ENCODE measurements at places on chromosomes 13 and 19.
A peak's percentile ranks its signal among the peaks of the same experiment; 100 is the strongest.

DNA sequence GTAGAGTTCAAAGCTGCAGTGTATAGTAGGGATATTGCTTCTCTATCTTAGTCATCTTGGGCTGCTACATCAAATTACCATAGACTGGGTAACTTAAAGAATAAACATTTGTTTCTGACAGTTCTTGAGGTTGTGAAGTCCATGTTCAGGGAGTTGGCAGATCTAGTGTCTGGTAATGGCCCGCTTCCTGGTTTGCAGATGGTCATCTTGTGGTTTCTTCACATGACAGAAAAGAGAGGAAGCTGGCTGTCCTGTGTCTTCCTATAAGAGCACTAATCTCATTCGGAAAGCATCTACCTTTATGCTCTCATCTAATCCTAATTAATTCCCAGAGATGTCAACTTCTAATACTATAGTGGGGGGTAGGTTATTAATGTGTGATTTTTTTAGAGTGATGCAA lies 6.2 kb downstream of the ZNF763 start:
- DNase-seq: no peak

DNA sequence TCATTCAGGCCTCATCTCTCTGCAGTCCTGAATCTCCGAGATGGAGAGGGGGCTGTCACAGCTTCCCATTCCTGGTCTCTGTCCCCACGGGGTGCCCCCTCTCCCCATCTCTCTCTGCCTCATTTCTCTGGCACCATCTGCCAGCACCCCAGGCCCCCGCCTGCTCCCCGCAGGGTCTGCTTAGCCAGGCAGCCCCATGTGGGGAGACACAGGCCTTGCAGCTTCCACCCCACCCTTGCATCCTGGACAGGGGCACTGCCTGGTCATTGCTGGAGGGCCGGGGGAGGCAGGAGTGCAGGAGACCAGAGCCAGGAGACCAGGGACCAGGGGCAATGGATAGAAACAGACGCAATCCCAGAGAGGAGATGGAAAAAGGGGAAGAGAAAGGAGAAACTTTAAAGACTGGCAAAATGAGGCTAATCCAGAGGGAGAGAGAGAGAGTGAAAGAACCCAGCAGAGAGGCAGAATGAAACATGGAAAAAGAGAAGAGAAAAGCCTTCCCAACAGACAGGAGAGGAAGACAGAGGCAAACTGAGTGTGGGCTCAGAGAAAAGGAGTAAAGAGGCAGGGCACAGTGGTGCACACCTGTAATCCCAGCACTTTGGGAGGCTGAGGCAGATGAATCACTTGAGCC lies 8.8 kb upstream of the GIPR start:
- DNase-seq: no peak

GRCh38 chr13:23867027-23867491 lies 22.1 kb downstream of the MIPEP start:
- DNase-seq: no peak

DNA sequence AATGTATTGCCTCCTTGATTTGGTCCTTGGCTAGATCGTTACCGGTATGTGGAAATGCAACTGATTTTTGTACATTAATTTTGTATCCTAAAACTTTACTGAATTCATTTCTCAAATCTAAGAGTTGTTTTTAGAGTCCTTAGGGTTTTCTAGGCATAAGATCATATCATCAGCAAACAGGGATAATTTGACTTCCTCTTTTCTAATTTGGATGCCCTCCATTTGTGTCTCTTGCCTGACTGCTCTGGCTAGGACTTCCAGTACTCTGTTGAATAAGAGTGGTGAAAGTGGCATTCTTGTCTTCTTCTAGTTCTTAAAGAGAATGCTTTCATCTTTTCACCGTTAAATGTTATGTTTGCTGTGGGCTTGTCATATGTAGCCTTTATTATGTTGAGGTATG lies 12.0 kb upstream of the CYP2A13 start:
- DNase-seq: no peak

- no peak for DNase-seq
Measured at GRCh38 chr19:41933693-41934426, 5.6 kb upstream of the ERFL start.

DNA sequence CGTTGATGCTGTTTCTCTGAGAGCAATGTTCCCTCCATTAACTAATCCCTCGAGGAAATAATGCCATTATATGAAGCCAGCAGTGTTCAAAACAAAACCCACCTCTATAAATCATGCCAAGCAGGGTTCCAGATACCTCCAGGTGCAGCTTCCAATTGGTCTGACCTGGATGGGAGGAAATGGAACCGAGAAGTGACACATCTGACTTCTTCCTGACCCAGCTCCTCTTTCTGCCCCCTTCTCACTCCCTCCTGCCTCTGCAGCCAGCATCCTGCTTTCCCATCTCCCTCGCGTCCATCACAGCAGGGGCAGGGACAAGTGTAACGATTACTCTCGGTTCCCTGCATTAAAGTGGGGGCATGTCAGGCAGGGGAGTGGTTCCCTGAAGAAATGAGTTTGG lies 37.5 kb downstream of the HSPH1 start:
- DNase-seq: no peak

DNA sequence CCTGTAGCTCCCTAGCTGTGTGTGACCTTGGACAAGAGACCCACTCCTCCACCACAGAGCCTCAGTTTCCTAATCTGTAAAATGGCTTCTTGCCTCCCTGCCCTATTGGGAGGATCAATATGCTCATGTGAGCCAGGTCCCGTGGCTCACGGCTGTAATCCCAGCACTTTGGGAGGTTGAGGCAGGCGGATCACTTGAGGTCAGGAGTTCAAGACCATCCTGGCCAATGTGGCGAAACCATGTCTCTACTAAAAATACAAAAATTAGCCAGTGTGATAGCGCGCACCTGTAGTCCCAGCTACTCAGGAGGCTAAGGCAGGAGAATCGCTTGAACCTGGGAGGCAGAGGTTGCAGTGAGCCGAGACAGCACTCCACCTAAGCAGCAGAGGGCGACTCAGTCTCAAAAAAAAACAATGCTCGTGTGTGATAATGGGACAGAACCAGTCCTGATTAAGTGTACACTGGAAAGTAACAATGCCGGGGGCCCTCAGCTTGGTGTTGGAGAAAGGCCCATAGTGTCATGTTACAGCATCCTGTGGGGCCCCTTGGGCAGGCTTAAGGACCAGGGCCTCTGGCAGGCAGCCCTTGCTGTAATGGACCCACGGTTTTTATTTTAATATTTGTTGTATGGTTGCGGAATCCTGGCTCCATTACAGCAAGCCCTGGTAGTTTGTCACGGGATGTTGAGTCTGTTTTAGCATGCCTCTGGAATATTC lies 6.8 kb downstream of the RPS11 start:
- no peak for DNase-seq

GRCh38 chr13:82833923-82834322 lies 1048.4 kb downstream of the SLITRK1 start:
- no peak for DNase-seq

DNA sequence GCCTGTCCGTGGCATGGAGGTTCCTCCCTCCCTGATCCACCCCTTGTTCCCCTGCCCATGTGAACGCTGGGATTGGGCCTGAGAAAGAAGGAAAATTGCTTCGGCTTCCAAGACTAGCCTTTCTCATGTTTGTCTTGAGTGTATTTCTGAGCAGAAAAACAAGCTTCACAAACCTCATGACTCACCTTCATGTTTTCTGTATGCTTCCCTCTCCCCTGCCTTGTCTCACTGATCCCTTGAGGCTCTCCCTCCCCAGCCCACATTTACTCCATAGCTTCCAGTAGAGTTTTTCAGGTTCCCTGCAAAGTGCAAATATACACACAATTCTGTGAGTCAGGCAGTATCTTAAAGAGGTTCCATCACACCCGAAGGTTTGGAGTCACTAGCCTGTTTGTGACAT lies 572.4 kb downstream of the UQCRFS1 start:
- DNase-seq: no peak

DNA sequence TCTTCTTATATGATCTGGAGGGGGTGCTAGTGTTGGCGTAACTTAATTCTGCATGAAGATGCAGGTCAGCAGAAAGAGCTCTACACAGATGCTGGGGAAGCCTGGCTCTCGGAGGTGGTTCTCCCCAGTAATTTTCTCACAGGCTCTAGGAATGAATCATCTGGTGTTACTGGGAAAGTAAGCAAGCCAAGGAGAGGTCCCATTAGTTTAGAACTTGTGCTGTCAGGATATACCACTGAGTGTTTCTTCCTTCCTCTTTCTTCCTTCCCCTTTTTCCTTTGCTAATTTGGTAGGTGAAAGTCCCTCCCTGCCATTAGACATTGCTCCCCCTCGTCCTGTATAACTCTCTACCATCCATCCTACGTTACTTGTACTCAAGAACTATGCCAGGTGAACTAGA lies 68.3 kb downstream of the ATP8A2 start:
- DNase-seq: no peak

- no peak for DNase-seq
Measured at GRCh38 chr19:6092329-6093286, 17.7 kb downstream of the RFX2 start.

DNA sequence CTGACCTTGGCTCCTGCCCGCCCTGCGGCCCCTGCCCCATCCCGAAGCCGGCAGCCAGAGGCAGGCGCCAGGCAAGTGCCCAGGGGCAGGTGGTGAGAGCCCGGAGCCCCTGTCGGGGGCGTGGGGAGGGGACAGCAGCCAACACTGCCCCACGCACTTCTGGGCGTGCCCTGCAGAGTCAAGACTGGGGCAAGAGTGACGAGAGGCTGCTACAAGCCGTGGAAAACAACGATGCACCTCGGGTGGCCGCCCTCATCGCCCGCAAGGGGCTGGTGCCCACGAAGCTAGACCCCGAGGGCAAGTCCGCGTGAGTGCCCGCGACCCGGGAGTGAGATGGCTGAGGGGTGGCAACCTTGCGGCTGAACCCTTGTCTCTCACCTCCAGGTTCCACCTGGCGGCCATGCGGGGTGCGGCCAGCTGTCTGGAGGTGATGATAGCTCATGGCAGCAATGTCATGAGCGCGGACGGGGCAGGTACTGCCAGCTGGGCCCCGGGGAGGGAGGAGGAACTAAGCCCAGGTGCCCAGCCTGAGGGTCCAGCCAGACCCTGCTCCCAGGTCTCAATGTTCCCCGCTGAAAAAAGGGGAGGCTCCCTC lies 17.3 kb downstream of the ANKRD24 start:
- DNase-seq: no peak

DNA sequence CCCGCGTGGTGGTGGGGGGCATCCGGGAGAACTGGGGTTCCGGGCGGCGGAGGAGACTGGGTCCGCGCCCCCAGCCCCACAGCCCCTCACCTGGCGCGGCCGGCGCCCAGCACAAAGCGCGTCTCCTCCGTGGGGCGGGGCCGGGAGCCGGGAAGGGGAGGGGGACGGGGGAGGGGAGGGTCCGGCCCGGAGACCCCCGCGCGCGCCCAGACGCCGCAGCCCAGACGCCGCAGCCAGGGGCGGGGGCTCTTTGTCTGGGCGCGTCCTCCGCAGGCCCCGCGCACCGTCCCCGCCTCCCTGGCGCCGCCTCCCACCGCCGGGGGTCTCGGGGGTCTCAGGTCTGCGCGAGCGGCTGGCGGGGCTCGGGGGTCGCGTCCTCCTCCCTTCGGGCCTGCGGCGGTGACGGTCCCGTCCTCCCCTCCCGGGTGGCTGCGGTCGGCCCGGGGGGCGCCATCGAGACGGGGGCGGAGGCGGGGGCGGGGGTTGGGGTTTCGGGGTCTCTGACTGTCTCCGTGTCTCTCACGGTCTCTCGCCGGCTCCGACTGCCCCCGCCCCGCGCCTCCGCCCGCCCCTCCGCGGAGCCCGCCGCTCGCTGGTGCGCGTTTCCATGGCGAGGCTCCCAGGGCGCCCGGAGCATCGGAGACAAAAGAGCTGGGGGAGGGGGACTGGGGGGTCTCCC lies at the start of gene PLPPR3:
PLPPR3 (minus strand) TSS at position 131 of the 679 bp plus-strand sequence. CDS start 396 bp downstream, outside the sequence.
- no peak for DNase-seq

GRCh38 chr19:11813703-11814028 lies 407 bp upstream of the ZNF440 start:
- no peak for DNase-seq

DNA sequence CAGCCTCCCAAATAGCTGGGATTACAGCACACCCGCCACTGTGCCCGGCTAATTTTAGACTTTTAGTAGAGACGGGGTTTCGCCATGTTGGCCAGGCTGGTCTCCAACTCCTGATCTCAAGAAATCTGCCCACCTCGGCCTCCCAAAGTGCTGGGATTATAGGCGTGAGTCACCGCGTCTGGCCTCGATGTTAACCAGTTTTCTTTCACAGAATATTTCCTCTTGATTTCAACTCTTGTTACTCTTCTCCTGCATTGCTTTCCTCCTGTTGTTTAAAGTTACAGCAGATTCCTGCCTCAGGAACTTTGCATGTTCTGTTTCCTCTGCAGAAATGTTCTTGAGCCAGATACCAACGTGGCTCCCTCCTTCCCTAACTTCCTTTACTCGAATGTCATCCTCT lies 3.7 kb upstream of the PEX11G start:
- no peak for DNase-seq

DNA sequence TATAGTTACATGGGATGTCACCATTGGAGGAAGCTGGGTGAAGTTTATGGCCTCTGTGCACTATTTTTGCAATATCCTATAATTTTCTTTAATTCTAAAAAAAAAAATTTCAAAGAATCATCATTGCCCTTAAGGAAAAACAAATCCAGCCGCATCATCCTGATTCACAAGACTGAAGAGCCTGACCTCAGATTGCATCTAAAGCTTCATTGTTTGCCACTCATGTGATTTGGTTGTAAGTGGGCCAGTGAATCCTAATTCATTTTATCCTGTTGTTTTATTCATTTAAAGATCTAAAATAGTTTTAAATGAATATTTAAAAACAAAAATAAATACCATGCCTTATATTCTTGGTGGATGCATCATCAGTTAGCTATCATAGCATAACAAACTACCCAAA lies 504.5 kb downstream of the TBC1D4 start:
- no peak for DNase-seq

- DNase-seq: no peak
Measured at GRCh38 chr13:66842766-66843165, 387.4 kb downstream of the PCDH9 start.

DNA sequence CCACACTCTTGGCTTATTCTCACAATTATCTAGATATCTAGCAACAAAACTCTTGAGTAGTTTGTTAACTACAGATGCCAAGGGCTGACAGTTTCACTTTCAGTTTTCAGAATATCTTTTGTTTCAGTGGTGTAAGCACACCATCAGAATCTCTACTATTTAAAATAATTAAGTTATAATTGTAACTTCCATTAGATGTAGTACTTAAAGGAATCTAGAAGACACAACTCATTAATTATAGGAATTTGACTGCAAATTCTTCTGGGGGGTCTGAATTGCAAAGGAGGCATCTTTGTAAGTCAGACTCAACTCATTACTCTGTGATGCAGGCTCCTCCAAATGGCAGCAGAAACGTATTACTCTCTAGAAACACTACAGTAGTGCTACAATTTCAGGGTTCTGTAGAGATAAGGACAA lies 44.9 kb upstream of the USPL1 start:
- DNase-seq: no peak

DNA sequence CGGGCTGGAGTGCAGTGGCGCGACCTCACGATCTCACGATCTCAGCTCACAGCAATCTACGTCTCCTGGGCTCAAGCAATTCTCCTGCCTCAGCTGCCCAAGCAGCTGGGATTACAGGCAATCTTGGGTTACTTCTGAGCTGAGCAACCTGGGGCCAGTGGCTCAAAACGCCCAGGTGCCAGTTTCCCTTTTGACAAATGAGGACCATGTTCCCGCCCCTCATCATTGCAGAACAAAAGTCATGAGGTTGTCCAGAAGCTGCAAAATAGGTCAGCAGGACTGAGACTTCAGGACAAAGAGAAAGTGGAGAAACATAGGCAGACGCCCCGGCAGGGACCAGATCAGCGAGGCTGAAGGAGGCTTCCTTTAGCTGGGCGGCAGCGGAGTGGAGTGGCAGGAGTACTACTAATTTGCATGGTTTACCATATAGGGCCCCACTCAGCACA lies 3.3 kb upstream of the ADGRE5 start:
- no peak for DNase-seq

- peak; percentile 77 for DNase-seq
Measured at GRCh38 chr19:10027158-10027997, 14.1 kb downstream of the RDH8 start.

All from stimulated activated CD8-positive, alpha-beta memory T cell treated with anti-CD3 and anti-CD28 coated beads, Interleukin-2, amount 100 ng/mL, for 48 hours (primary cell).